ENCODE measurements at places on chromosomes 3 and 15.

DNA sequence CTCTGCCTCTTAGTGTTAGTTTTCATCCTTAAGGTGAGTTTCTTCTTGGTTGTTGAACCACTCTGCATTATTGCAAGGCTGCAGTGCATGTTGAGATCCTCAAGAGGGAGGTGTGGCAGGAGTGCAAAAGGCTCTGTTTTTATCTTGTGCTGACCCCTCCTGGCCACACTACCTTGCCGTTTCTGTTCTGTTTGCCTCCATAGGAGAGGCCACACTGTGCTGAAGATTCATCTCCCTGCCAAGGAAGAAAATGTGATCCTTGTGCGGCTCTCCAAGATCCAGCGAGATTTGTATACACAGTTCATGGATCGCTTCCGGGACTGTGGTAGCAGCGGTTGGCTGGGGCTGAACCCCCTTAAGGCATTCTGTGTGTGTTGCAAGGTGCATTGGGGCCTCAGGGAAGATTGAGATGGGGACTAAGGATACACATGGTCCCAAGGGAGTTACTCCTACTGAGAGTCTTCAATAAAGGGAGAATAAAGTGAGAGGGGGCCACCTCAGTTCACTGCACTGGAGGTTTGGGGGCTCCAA lies 33.0 kb upstream of the TEX264 start:
- DNase-seq: peak; percentile 2

- DNase-seq: no peak
Measured at GRCh38 chr15:24878153-24878552, 76.6 kb upstream of the SNRPN start.

DNA sequence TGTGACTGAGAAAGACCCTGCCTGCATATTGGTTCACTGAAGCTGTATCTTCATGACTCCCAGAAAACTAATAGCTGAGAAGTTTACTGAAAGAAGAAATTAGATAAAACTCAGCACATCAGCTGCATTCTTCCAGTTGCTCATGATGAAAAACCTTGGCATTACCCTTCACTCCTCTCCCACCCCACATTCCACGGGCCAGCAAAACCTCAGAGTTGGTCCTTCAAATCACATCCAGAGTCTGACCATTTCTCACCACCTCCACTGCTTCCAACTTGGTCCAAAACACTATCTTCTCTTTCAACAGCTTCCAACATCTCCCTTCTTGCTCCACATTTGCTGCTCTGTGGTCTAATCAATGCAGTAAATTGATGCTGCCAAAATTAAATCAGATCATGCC lies 97.1 kb downstream of the CD47 start:
- DNase-seq: no peak

- no peak for DNase-seq
Measured at GRCh38 chr3:24195504-24196230, 250.6 kb downstream of the NR1D2 start.

GRCh38 chr3:55607175-55607574 lies 120.1 kb upstream of the WNT5A start:
- no peak for DNase-seq

GRCh38 chr15:79952329-79952728 lies 18.7 kb downstream of the BCL2A1 start:
- DNase-seq: no peak

DNA sequence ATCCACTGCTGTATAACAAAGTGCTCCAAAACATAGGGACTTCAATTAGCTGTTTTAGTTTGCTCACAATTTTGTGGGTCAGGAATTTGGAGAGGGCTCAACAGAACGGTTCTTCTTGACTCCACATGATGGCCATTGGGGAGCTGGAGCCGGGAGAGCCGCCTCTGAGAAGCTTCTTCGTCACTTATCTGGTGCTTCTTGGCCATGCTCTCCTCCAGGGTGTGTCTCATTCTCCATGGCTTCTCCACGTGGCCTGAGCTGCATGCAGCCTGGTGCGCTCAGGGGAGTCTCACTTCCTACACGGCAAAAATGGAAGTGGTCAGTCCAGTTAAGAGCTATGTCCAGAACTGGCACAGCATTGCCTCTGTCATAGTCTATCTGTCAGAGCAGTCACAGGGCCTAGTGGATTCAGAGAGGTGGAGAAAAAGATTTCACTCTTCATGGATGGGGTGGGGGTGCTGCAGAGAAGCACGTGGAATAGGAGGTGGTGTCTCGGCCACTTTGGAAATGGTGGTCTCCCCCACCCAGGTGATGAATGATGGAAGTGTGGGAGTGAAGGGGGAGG lies 26.3 kb upstream of the PRR23E start:
- no peak for DNase-seq

DNA sequence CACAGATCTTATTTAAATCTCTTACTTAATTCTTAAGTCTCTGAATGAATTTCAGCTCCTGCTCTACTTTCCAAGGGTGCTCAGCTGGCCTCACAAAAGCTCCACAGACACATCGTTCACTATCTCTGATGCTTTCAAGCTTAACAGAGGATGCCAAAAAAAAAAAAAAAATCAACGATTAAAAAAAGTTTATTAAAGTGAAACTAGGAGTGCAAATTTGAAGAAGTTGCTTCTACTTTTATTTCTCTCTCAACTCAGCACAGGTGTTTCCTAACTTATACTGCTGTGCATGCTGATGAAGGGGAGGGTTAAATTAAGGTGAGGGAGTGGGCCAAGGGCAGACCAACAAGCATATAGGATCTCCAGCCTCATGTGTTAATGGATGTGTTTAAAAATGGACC lies 157.2 kb downstream of the TIGIT start:
- no peak for DNase-seq

DNA sequence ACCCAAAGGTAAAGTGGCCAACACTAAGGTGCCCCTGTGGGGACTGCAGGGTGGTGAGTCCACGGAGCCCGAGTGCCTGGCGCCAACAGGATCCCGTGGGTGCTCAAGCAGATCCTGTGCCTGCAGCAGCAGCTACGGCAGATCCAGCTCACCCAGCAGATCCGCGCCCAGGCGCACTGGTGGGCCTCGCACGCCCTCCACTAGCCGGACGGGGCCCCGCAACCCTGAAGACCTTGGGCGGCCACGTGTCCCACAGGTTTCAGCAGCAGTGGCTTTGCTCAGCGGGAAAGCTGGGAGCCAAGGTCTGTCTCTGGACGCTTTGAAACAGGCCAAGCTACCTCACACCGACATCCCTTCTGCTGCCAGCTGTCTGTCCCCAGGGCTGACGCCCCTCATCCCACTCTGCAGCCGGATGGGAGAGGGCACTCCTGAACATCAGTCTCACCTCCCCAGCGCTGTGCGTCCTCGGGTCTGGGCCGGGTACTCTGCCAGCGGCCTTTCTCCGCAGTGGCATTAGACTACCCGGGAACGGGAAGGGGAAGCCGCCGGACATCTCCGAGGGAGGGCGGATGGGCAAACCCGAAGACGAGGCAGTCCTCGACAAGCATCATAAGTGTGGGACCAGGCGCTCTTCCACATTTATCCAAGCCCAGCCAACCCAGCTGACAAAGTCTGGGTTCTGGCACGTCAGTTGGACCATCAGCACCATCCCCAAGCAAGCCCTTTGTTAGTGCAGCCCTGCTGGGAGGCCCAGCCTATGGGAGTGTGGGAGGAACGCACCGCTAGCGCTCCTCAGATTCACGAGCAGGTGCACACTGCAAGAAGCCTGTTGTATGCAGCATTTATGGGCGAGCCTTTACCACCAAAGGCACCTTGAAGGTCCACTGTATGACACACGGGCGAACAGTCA lies 212.6 kb upstream of the UBE2E2 start:
- DNase-seq: no peak

Data from stimulated activated CD4-positive, alpha-beta T cell treated with anti-CD3 and anti-CD28 coated beads, Interleukin-12 subunit alpha, Interleukin-12 subunit beta, amount 100 ng/mL, for 4 hours (primary cell).